ENCODE measurements at places on chromosomes 12 and 14.

- DNase-seq = no peak
Observed at GRCh38 chr14:60153991-60154390, 11.2 kb downstream of the DHRS7 start.

DNA sequence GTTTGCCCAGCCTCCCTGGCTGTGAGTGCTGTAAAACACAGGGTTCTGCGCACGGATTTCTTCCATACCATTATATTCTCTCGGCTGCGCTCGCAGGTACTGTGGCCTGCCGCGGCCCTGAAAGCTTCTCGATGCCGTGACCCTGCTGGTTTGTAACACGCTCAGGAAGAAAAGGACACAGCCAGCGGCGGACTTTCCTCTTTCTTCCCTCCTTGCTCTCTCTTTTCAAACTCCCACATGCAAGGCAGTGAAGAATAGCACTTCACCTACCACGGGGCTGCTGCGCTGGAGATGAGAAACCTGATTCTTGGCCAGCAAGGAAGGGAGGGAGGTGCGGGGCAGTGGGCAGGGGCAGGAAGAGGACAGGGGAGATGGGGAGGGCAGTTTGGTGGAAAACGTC lies 130.2 kb downstream of the RBM19 start:
- no peak for DNase-seq

DNA sequence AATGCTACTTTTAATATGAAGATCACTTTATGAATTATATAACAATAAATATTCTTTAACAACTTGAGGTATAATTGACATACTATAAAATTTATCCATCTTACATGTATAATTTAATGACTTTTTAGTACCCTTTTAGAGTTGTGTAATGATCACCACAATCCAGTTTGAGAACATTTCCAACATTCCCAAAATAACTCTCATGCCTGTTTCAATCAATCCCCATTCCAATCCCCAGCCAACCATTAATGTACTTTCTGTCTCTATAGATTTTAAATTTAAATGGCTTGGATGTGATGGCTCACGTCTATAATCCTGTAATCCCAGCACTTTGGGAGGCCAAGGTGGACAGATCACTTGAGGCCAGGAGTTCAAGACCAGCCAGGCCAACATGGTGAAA lies 23.5 kb upstream of the FRMD6 start:
- DNase-seq = no peak

- DNase-seq = no peak
Observed at GRCh38 chr14:54532111-54533012, 22.7 kb downstream of the CGRRF1 start.

- no peak for DNase-seq
Observed at GRCh38 chr12:51905471-51906429, 1.6 kb upstream of the ACVRL1 start.
